CD4-positive, alpha-beta T cell treated with Interleukin-12 subunit alpha and Interleukin-12 subunit beta, for 1 hour (primary cell): ENCODE measurements at places on chromosomes 13 and 19.
A peak's percentile ranks its signal among the peaks of the same experiment; 100 is the strongest.

DNA sequence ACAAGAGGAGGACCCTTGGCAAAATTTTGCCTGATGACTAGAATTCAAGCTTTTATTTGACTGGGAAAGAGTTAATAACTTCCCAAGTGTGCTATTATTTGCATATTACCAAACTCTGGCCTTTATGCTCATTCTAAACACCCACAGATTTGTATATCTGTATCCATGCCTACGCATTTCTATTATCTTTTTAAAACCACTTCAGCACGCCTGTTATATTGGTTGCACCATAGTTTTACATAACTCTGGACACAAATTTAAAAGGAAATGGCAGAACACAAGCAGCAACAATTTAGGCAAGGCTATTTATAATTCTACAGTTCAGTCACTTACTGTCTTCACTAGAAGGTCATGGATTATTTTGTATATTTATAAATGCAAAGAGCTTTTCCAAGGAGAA lies 3.7 kb upstream of the RASL11A start:
- no peak for DNase-seq

GRCh38 chr13:110468986-110469495 lies 92.5 kb downstream of the RAB20 start:
- no peak for DNase-seq

- DNase-seq = no peak
Observed at GRCh38 chr13:40243047-40243446, 423.4 kb downstream of the FOXO1 start.

- DNase-seq = no peak
Observed at GRCh38 chr13:25494698-25495411, 123.1 kb downstream of the ATP8A2 start.

DNA sequence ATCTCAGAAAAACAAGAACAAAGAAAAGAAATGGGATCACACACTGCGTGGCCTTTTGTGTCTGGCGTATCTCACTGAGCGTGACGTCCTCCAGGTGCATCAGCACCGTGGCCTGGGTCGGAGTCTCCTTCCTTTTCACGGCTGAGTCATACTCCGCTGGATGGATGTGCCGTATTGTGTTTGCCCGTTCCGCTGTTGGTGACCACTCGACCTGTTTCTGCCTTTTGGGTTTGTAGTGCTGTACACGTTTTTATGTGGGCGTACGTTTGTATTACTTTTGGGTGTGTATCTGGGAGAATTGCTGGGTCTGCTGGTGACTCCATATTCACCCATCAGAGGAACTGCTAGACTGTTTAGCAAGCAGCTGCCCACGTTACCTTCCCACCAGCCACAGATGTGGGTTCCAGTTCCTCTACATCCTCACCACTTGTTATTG lies 11.4 kb downstream of the ARID3A start:
- peak; percentile 47 for DNase-seq

DNA sequence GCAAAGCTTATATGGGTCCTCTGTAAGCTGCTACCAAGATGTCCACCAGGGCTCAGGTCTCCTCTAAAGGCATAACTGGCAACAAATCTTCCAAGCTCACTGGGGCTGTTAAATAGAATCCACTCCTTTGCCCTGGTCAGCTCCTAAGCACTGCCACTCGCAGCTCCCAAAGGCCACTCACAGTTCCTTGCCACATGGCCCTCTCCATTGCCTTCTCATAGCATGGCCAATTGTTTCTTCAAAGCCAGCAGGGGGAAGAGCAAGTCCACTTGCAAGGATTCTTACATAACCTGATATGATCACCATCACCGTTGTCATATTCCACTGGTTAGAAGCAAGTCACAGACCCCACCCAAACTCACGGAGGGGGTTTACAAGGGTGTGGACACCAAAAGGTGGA lies 199.5 kb downstream of the SUCLA2 start:
- no peak for DNase-seq

DNA sequence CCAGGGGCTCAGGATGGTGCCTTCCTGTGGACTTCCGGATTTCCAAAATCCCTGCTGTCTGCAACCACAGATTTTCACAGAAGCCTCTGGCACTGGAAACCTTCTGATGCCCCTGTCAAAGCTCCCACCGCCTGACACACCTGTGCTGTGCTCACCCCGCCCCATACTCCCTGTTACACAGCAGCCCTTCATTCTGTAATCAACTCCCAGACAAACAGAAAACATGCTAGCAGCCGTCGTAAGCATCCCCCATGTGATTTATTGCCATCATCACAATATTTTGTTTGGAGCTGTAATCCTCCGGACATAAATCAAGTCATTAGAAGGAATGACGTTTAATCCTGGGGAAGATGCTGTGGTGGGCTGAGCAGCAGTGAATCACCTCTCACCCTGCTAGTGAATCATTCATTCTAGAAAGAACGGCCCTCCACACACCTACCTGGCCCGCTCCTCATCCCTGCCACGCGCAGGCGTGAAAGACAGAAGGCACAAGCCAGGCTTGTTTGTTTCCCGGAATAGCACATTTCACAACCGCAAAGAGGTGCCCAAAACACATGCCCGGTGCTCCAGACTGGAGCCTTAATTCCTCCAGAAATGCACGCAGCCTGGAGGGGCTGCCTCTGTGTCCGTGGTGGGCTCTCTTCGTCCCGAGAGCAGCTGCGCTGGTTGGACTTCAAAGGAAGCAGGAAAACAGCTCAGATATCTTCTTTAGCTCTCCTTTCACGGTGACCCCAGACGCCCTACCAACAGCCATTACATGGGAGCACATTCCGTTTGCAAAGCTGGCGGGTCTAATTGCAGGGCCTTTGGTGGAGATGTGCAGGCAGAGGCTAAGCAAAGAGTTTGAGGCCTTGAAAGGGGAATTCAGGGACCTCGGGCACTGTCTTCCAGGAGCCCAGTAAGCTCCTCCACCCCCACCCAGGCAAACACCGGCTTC lies 41.3 kb upstream of the KCTD15 start:
- no peak for DNase-seq

GRCh38 chr19:19539698-19540063 lies 1.6 kb downstream of the CILP2 start:
- no peak for DNase-seq

- no peak for DNase-seq
Observed at GRCh38 chr13:23866420-23867026, 22.7 kb downstream of the MIPEP start.

- DNase-seq = no peak
Observed at GRCh38 chr19:16394681-16395375, 70.2 kb downstream of the KLF2 start.
